Activated T-cell treated with anti-CD3 and anti-CD28 coated beads for 24 hours (primary cell): ENCODE measurements at places on chromosomes 3 and 15.

- no peak for DNase-seq
Observed at GRCh38 chr3:175311946-175312345, 452.8 kb downstream of the NAALADL2 start.

GRCh38 chr3:97895216-97895615 is 73.4 kb downstream of the CRYBG3 start:
- no peak for DNase-seq

DNA sequence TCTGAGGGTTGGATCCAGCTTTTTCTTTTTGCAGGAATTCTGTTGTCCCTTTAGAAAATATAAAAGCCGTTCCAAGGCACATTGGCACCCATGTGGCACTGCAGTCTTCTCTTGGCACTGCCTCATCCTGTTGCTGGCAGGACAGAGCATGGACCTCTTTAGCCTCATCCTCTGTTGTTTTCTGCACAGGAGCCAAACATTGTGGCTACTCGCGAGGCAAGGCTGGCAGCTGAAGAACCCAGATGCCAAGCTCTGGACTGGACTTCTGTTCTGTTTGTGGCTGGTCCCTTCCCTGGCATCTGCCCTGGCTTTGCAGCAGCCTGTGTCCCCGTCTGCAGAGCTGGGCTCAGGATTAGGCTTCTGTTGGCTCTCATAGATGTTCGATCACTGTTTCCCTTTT is 224.7 kb upstream of the TBC1D5 start:
- DNase-seq, result no peak

DNA sequence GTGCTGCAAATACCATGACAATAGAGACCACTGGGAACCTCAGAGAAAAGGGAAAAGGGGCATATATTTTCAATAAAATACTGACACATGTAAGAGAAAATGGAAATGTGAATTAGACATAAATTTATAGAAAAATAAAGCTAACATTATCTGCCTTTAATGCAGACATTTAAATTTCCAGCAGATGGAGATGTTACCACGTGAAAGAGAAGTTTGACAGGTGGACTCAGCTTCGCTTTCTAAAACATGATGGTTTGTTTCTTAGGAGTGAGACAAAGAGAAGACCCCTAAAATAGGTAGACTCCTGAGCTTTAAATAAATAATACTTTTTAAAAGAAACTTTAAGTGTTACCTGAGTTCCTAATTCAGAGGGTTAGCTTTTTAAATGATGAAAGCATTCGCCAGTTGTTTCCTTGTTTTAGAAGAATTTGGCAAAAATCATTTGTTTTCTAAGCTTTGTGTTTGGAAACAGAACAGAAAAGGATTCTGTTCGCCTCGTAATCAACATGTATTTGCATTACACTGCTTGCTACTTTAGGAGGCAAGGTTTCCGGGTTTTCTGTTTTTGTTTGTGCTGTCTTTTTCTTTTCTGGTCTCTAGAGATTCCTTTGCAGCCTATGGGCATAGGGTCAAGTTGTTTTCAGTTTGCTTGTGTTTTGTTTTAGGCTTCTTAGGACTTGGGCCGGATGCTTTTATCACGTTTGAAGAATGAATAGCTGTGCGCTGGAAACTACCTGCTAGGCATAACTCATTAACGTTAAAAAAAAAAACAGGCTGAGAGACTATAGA is 271.4 kb downstream of the THSD4 start:
- no peak for DNase-seq

DNA sequence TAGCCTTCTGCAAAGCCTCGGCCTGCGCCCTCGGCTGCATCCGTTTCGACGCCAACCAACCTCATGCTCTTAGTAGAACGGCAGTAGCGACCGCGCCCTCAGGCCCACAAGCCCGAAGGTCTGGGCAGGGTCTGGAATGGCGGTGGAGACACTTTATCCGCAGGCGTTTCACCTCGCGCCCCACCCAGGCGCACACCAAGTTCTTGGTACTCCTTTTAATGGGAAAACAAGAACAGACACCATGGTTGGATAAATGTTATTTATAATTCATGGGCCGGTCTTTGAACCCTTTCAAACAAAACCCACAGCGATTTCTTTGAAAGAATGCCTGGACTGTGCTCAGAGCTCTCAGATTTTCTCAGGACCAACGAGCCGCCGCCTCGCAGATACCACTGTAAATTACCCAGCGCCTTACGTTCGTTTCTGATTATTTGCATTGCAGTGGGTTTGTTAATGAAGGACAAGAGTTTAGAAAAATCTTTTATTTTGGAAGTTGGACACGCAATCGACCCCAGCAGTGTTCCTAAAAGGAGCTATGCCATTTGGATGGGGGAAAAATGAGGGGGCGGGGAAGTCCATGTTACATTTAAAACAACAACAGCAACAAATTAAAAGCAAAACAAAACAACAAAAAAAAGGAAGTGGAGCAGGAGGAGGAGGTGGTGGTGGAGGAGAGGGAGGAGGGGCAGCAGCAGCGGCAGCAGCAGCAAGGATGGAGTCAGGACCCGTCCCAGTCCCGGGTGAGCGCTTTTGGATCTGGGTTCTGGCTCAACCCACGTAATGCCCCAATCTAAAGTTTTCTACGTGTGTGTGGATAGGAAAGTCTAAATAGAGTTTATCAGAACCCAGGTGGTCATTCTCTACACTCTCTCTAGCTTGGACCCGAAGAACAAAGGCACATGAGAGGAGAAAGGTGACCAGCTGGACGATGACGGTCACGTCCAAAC is 993 bp upstream of the ISL2 start:
- no peak for DNase-seq

GRCh38 chr15:75620841-75621391 is 4.6 kb downstream of the SNUPN start:
- DNase-seq, result no peak

DNA sequence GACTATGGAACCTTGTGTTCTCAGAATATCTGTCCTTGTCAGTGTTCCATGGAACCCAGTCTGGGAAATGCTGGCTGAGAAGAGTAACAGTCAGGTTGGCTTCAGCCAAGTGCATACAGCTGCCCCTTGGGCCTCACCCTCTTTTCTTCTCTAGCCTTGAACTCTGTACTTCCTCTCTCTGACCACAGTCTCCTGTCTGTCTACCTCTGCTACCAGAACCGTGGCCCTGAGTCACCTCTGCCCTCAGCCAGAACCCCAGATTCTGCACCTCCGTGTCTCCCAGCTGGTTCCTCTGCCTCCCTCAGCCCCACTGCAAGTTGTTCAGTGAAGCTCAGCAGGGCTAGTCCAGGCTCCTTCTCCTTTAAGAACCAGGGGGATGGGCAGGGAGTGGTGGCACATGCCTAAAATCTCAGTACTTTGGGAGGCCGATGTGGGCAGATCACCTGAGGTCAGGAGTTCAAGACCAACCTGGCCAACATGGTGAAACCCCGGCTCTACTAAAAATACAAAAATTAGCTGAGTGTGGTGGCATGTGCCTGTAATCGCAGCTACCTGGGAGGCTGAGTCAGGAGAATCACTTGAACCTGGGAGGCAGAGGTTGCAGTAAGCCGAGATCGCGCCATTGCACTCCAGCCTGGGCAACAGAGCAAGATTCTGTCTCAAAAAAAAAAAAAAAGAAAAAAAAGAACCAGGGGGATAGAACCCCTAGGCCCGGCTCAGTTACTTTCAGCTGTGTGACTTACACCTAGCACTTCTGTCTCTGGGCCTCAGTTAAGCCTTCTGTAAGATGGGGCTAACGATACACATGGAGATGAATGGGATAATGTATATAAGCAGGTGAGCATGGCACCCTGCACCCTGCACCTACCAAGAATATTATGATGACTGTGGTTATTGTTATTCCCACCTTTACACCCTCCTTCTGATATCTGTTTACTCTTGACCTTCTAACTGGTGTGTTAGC is 24.3 kb upstream of the TATDN2 start:
- no peak for DNase-seq

DNA sequence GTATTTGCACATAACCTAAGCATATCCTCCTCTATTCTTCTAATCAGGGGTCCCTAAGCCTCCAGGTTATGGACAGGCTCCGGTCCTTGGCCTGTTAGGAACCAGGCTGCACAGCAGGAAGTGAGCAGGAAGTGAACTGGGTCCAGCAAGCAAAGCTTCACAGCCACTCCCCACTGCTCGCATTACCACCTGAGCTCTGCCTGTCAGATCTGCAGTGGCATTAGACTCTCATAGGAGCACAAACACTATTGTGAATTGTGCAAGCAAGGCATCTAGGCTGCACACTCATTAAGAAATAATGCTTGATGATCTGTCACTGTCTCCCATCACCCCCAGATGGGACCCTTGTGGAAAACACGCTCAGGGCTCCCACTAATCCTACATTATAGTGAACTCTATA is 9.8 kb downstream of the MSL2 start:
- DNase-seq, result no peak

DNA sequence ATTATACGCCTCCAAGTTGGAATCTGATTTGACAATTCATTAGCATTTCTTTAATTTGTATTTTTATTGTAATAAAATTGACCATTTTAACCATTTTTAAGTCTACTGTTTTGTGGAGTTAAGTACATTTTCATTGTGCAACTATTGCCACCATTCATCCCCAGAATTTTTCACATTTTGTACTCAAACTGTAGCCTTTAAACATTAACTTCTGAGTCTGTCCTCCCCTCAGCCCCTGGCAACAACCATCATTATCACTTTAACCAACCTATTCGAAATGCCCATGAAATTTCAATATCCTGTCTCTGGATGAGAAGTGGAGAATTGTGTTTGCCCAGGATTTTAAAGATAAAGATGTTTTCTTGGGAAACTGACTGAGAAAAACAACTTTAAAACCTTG is 27.7 kb downstream of the IL1RAP start:
- no peak for DNase-seq

- DNase-seq, result no peak
Observed at GRCh38 chr15:83207009-83207659, 489 bp downstream of the HDGFL3 start.

DNA sequence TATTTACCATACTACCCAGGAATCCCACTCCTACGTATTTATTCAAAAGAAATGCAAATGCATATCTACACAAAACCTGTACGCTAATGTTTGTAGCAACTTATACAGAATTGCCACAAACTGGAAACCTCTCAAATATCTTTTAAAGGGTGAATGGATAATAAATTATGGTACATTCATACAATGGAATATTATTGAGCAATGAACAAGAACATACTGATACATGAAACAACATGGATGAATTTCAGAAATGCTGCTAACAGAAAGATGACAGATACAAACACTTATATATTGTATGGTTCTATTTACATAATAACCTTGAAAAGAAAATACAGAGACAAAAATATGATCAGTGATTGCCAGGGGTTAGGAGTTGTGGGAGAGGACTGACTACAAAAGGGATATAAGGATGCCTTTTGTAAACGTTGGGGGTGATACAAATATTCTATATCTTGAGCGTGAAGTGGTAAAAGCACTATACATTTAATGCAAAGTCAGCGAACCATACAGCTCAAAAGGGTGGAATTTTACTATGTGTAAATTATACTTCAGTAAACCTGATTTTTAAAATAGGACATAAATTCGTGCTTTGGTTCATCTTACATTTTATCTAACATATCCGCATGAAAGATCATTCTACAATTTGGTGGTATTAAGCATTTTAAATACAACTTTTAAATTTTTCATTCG is 55.0 kb upstream of the FOXB1 start:
- no peak for DNase-seq

DNA sequence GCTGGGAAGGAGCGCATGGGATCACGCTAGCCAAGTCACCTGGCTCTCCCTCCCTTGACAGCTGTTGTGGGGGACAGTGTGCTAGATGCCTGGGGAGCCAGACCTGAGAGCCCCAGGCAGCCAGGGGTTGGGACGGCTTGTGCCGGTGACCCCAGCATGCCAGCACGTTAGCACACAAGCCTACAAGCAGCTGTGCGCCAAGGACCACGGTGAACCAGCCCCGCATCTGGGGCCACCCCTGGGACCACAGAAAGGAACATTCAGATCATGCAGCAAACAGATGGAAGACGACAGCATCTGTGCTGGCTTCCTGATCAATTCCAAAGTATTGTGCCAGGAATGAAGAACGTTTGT is 64.8 kb downstream of the NTRK3 start:
- no peak for DNase-seq

DNA sequence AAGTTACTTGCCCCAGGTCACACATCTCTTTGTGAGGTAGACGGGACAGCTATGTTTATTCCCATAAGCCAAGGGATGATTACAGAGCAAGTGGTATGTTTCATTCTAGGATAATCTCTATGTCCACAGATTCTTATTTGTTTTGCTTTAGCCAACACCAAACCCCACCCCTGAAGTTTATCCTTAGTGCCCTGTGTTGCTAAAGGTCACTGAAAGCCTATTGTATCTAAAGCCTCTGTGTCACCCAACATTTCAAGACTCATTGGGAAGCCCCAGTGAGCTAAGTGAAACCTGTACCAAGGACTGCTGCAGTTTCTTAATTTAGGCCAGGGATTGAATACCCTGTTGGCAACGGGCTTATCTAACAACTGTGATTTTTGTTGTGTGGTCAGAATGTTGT is 135.6 kb downstream of the ADAMTS9 start:
- DNase-seq, result no peak

GRCh38 chr15:79090487-79091203 is at the start of gene RASGRF1:
Gene RASGRF1 (minus strand): TSS chr15:79090780. CDS start chr15:79090498, 282 bp downstream.
- DNase-seq, result no peak

GRCh38 chr15:38559636-38560307 is 4.8 kb downstream of the RASGRP1 start:
- DNase-seq, result no peak

GRCh38 chr15:45646220-45646619 is 11.4 kb downstream of the SQOR start:
- DNase-seq, result no peak

GRCh38 chr15:48719668-48720067 is 74.2 kb upstream of the FBN1 start:
- no peak for DNase-seq

GRCh38 chr3:34292605-34293300 is 494.3 kb downstream of the PDCD6IP start:
- DNase-seq, result no peak

DNA sequence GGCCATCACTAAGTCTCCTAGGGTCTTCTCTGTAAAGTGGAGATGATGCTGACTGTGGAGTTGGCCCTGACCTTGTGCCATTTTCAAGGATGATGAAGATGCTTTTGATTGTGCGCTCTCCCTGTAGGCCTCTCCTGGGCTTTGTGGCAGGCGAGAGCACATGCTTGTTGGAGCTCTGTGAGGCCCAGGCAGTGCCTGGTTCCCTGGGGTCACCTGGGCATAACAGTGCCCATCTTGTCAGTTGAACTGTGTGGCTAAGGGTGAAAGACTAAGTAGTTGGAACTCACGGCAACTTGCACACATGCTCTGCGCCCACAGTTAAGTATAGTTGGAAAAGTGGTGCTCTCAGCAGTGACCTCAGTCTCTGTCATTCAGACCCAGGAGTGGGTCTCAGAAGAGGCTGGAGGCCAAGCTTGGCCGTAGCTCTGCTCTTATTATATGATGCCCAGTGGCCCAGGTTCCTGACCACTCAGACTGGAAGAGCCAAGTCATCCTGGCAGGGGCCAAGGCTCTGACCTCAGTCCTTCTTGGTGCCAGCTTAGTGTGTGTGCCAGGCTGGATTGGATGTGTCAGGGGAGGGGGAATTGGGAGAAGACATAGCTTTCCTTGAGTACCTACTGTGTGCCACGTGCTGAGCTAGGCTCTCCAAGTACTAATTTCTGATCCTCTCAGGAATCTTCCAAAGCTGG is 154.6 kb downstream of the EEFSEC start:
- no peak for DNase-seq
